ENCODE measurements at places on chromosomes 5 and 9.

GRCh38 chr5:164600929-164601535 lies 1095.6 kb downstream of the MAT2B start:
- DNase-seq: no peak

DNA sequence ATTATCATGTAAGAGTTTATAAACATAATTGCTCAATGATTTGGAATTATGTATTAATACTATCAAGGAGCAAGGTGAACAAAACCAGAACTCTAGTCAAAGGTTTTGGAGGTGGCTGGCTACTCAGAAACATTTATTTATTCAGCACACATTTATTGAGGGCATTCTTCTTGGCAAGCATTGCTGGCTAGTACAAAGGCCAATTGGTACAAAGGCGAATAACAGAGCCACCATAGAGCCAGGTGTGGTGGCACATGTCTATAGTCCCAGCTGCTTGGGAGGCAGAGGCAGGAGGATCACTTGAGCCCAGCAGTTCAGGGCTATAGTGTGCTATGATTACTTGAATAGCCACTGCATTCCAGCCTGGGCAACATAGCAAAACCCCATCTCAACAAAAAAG lies 242.1 kb downstream of the CWC27 start:
- no peak for DNase-seq

DNA sequence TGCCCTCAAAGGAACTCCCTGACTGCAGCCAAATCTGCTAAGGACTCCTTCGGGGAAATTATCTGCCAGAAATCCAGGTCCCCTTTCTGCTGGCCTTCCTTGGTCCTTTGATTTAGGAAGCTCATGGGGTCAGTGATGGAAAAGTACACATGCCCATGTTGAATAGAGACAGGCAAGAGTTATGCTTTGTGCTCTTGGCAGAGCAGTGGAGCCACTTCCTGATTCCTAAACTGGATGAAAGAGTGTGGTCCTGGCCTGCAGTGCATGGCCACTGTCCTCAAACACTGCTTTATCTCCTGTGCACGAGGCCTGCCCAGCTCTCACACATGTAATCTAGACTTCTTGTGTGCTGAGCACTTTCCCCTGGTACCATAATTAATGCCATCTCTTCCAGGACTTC lies 2.0 kb upstream of the EBF1 start:
- no peak for DNase-seq

DNA sequence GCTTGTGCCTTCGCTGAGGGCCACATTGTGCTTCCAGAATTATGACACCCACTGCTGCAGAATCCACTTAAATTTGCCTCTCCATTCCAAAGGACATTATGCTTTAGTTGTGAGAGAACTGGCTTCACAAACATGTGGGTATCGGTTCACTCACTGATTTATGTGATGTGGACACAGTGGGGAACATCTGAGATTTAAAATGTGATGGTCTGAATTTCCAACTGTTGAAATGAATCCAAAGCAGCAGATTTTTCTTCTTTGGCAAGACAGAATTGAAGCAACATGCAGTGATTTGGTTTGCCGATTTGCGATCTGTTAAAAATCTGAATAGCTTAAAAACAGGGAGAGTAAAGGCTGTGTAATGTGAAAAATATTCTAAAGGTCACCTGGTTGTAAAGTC lies 20.3 kb downstream of the PCSK5 start:
- no peak for DNase-seq

GRCh38 chr9:113929634-113930389 lies 53.7 kb downstream of the ZNF618 start:
- peak; percentile 70 for DNase-seq

Data from inflammatory macrophage treated with lipopolysaccharide for 1 hour (primary cell).